ENCODE measurements at places on chromosomes 12 and 14. TPM values are rescaled to one million over a fixed set of nuclear protein-coding genes. Genes with fewer than 3 reads are reported as not detected.
A peak's percentile ranks its signal among the peaks of the same experiment; 100 is the strongest.

ZNF384 gene
- 44.9 TPM for polyA plus RNA-seq

DTX1 gene
- 0.69 TPM for polyA plus RNA-seq

E2F7 gene
- polyA plus RNA-seq: not detected

CFAP251 gene
- polyA plus RNA-seq: 0.79 TPM

PDZRN4 gene
- 0.38 TPM for polyA plus RNA-seq

KRT79 gene
- 0.03 TPM for polyA plus RNA-seq

PLEKHH1 gene
- 1.4 TPM for polyA plus RNA-seq

NYNRIN gene
- polyA plus RNA-seq: 1.2 TPM

NKX2-8 gene
- not detected for polyA plus RNA-seq

DNA sequence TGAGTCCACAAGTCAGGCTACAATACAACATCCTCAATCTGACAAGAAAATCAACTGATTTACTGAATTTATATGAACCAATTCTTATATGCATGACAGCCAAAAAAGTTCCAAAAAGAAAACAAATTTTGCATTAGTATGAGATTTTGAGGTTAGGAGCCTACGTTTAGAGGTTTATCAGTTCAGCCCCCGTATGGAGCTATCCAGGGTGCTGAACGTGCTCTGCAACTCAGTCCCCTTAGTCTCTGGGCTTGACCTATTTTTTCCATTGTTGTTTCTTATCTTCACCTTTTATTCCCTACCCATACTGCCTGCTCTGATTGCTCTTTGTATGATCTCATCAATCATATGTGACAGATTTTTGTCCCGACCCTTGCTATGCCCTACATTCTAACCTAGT lies 693.0 kb downstream of the NRXN3 start:
- H3K4me1 ChIP-seq: no peaks in the 10 kb centered on the region
- DNase-seq: no peak
- no peak overlapping the region for H3K4me3 ChIP-seq
- H3K27ac ChIP-seq: no peak overlapping the region

DNA sequence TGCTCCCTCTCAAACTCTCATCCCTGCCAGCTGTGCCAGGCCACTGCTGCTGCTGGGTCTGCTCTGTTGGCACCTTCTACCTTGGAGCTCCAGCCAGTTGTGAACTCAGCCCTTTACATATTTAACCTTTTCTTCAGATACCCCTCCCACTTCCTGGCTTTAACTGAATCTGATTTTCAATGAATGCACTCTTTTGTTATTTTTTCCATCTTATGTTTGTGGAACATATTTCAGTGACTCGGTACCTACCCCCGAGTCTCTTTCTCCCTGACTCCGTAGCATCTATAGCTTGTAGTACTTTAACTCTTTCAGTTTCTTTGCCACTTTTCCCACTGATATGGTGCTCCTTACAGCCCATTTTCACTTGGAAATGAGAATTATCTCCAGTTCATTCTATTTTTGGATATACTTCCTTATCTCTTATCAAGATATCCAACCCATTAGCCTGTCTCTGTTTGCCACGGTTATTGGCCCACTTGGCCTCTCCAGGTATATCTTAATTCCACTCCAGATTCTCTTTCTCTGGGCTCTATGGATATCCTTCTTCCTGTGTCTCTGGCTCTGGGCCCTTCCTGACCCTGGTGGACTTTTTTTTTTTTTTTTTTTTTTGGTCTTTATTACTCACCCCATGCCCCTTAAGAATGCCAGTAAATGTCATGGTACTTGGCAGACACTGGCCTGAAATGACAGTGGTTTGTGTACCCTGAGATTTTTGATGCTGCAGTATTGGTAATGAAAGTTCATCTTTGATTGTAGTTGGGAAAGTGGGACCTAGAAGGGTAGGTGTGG lies 62.7 kb downstream of the PELI2 start:
- no peak for DNase-seq
- no peak overlapping the region for H3K27ac ChIP-seq
- no peak overlapping the region for H3K4me3 ChIP-seq
- no peaks in the 10 kb centered on the region for H3K4me1 ChIP-seq

DNA sequence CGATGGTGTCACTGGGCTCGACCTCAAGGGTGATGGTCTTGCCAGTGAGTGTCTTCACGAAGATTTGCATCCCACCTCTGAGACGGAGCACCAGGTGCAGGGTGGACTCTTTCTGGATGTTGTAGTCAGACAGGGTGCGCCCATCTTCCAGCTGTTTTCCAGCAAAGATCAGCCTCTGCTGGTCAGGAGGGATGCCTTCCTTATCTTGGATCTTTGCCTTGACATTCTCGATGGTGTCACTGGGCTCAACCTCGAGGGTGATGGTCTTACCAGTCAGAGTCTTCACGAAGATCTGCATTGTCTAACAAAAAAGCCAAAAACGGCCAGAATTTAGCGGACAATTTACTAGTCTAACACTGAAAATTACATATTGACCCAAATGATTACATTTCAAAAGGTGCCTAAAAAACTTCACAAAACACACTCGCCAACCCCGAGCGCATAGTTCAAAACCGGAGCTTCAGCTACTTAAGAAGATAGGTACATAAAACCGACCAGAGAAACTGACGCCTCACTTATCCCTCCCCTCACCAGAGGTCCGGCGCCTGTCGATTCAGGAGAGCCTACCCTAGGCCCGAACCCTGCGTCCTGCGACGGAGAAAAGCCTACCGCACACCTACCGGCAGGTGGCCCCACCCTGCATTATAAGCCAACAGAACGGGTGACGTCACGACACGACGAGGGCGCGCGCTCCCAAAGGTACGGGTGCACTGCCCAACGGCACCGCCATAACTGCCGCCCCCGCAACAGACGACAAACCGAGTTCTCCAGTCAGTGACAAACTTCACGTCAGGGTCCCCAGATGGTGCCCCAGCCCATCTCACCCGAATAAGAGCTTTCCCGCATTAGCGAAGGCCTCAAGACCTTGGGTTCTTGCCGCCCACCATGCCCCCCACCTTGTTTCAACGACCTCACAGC lies 717 bp downstream of the UBC start:
- peak overlapping the region; percentile 100 for H3K27ac ChIP-seq
- H3K27me3 ChIP-seq: no peaks in the 10 kb centered on the region
- DNase-seq: peak; percentile 95
- H3K36me3 ChIP-seq: peaks cover 3% of the 10 kb centered on the region

DNA sequence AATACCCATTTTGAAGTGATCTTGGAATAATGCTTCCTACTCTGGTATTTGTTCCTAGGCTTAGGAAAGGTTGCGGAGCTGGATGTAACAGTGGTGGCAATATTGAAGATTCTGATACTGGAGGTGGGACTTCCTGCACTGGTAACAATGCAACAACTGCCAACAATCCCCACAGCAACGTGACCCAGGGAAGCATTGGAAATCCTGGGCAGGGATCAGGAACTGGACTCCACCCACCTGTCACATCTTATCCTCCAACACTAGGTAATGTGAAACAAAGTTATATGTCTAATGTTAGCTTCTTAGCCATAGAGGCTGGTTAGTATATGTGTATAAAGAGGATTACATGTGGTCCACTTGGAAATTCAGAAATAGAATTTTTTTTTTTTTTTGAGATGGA lies 197.9 kb downstream of the PCNX1 start:
- no peaks in the 10 kb centered on the region for H3K4me1 ChIP-seq
- no peak for DNase-seq
- peaks cover 13% of the 10 kb centered on the region for H3K36me3 ChIP-seq
- H3K27ac ChIP-seq: no peak overlapping the region

DNA sequence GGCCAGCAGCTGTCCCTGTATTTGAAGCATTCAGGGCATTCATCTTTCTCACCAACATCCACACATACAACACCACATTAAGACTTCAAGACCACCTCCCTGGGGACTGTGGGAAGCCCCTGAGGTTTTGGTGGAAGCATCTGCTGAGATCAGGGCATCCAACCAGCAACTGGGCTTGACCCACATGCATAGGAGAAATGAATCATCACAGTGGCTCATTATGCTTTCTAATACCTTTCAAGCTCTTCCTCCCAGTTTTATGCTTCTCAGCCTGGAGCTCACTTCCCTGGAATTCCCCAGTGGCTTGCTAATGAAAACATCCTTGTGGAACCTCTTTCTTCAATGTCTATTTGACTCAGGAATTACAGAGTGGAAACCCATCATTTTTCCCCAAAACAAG lies 21.4 kb upstream of the CMKLR1 start:
- no peaks in the 10 kb centered on the region for H3K27me3 ChIP-seq
- H3K27ac ChIP-seq: no peak overlapping the region
- H3K4me3 ChIP-seq: no peak overlapping the region

- H3K4me1 ChIP-seq: no peaks in the 10 kb centered on the region
- no peak overlapping the region for H3K4me3 ChIP-seq
- no peaks in the 10 kb centered on the region for H3K36me3 ChIP-seq
- H3K27me3 ChIP-seq: no peaks in the 10 kb centered on the region
These were observed 485.3 kb upstream of the MGAT4C start for GRCh38 chr12:86741531-86741930.

GRCh38 chr14:68225321-68225720 lies 405.7 kb downstream of the RAD51B start:
- DNase-seq: no peak
- H3K27me3 ChIP-seq: no peaks in the 10 kb centered on the region
- no peaks in the 10 kb centered on the region for H3K36me3 ChIP-seq
- no peak overlapping the region for H3K4me3 ChIP-seq
- H3K27ac ChIP-seq: no peak overlapping the region
- no peaks in the 10 kb centered on the region for H3K4me1 ChIP-seq

- H3K4me1 ChIP-seq: no peaks in the 10 kb centered on the region
- no peaks in the 10 kb centered on the region for H3K27me3 ChIP-seq
- no peak overlapping the region for H3K4me3 ChIP-seq
These were observed 18.2 kb downstream of the ANG start for GRCh38 chr14:20706657-20707355.

DNA sequence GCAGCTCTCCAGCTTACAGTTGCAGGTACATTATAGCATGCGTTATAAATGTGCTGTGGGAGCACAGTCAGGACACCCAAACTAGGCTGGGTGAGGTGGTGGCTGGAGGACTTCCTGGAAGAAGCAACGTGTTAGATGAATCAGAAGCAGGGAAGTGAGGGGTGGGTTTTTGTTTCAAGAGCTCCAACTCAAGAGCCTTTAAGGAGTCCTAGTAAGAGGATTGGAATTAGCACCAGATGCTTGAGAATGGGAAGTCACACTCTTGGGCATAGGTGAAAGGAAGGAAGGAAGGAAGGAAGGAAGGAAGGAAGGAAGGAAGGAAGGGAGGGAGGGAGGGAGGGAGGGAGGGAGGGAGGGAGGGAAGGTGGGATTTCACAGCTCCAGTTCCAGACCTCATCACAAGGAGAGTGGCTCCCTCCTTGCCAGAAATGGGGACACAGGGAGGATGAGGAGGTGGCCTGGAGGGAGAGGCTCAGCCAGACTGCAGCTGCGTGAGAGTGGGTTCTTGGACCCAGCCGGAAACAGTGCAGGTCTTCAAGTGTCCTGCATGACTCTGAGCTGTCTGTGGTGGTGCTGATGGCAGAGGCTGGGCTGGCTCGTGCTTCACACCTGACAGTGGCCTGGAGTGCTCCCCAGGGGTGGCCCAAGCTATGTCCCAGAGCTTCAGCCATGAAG lies 115.7 kb upstream of the GSC start:
- DNase-seq: no peak
- no peaks in the 10 kb centered on the region for H3K27me3 ChIP-seq
- H3K36me3 ChIP-seq: no peaks in the 10 kb centered on the region
- H3K4me3 ChIP-seq: no peak overlapping the region

- no peak overlapping the region for H3K4me3 ChIP-seq
- no peak for DNase-seq
- peaks cover 28% of the 10 kb centered on the region for H3K4me1 ChIP-seq
- H3K27me3 ChIP-seq: no peaks in the 10 kb centered on the region
- no peak overlapping the region for H3K27ac ChIP-seq
These were observed 205.0 kb downstream of the AKAP6 start for GRCh38 chr14:32534145-32534544.

- H3K4me3 ChIP-seq: no peak overlapping the region
- no peak for DNase-seq
- no peaks in the 10 kb centered on the region for H3K27me3 ChIP-seq
- no peaks in the 10 kb centered on the region for H3K36me3 ChIP-seq
These were observed 6.5 kb downstream of the TTC7B start for GRCh38 chr14:90809530-90810312.

DNA sequence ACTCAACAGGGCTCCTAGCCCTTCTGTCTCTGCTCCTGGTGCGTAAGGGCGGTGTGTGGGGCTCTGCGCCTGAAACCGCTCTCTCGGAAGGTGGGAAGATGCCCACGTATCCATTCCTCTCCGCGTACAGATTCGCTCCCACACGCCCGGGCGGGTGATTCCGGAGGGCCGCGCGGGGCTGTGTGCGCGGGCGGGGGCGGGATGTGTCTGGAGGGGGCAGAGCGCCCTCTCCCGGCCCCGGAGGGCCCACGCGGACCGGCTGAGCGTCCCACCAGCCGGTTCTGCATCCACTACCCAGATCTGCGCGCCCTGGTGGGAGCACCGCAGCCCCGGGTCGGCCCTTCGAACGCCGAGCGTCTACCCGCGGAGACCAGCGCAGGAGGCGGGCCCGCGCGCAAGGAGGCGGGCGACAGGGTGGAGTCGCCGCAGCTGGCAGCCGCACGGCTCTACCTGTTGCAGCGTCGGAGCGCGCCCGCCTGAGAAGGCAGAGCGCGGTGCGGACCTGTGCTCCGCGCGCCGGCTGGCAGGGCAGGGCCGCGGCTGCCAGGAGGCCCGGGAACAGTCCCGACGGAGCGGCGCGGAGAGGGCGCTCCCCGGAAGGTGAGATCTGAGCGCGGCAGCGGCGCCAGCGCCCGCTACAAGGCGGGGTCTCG lies 1.4 kb upstream of the KCNK13 start:
- DNase-seq: no peak
- H3K4me3 ChIP-seq: peak overlapping the region; percentile 62
- H3K36me3 ChIP-seq: no peaks in the 10 kb centered on the region
- H3K27me3 ChIP-seq: peaks cover 34% of the 10 kb centered on the region
- H3K4me1 ChIP-seq: peaks cover 10% of the 10 kb centered on the region

- H3K27ac ChIP-seq: no peak overlapping the region
- H3K36me3 ChIP-seq: no peaks in the 10 kb centered on the region
- DNase-seq: no peak
These were observed 257.4 kb downstream of the ZFP36L1 start for GRCh38 chr14:68535404-68536017.

DNA sequence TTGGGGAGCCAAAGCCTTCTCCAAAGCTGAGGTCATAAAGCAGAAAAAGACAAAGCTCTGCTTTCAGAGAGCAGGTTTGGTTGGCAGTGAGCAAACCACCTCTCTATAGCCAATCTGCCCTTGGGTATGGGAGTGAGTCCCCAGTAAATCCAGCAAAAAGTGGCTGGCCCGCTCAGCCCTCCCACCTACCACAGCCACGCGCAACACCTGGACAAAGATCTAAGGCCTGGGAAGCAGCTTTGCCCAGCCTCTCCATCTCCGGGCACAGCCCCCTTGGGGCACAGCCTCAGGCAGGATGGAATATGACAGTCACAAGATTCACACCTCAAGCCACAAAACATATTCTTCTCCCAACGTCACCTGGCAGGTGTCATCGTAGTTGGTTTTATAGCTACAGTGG lies 211.7 kb upstream of the EEA1 start:
- no peak for DNase-seq
- H3K4me1 ChIP-seq: peaks cover 37% of the 10 kb centered on the region
- no peak overlapping the region for H3K4me3 ChIP-seq
- H3K27ac ChIP-seq: peak overlapping the region; percentile 75

All from psoas muscle (tissue), 8 donors.